ENCODE measurements at places on chromosomes 13 and 19.

- no peak for DNase-seq
These were observed 423.5 kb upstream of the ATXN8OS start for GRCh38 chr13:69683921-69684686.

GRCh38 chr13:99980824-99981734 is 505 bp upstream of the ZIC2 start:
- DNase-seq = peak; percentile 95

DNA sequence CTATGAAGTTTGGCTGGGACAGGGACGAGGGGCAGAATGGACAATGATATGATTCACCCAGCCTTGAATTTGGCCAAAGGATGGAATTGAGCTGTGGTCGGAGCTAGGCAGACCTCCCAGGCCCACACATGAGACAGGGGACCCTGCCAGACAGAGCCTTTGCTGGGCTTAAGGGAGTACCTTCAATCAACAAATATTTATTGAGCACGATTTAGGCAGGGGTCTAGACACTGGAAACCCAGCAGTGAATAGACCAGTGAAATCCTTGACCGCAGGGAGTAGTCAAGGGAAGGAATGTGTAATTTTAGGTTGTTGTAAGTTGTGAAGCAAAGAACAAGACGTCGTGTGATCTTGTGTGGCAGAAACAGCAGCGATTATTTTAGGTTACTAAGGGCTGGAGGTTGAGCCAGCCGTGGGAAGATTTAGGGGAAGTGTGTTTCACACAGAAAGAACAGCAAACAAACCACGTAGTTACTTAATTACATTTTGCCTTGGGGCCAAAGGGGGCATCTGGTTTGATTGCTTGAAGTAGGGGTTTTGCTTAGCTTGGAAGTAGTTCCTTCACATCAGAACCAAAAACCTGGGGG is 16.9 kb upstream of the AP1M2 start:
- DNase-seq = no peak

GRCh38 chr13:40539576-40540327 is 126.7 kb downstream of the FOXO1 start:
- DNase-seq = no peak

DNA sequence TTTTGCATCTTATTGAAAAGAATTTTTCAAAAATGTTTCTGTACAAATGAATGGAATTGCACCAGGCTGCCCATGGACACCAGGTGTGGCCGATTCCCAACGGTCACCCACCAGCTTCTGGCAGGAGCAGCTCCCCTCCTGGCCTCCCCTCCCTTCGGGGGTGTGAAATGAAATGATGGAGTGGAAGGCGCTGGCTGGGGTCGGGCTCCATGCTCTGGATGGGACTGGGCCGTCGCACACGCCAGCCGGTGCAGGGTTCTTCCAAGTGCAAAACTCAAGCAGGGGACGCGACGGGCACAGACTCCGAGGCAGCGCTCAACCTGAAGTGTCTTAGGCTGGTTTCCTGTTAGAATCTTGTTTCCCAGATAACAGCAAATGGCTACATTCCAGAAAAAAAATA is 21.9 kb downstream of the C19orf44 start:
- no peak for DNase-seq

GRCh38 chr13:23629566-23630272 is 59.5 kb downstream of the TNFRSF19 start:
- DNase-seq = no peak

DNA sequence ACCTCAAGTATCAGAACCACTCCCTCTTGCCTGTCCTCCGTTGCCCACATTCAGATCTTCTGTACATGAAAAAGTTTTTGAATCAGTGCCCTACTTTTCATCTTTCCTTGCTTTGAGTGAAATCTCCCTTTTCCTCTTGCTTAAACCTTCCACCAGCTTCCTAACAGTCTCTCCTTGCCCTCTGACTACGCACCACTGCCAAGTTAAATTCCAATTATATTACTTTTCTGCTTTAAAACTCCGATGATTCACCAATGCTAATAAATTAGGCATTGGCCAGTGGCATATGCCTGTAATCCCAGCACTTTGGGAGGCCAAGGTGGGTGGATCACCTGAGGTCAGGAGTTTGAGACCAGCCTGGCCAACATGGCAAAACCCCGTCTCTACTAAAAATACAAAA is 30.7 kb upstream of the RFXAP start:
- no peak for DNase-seq

DNA sequence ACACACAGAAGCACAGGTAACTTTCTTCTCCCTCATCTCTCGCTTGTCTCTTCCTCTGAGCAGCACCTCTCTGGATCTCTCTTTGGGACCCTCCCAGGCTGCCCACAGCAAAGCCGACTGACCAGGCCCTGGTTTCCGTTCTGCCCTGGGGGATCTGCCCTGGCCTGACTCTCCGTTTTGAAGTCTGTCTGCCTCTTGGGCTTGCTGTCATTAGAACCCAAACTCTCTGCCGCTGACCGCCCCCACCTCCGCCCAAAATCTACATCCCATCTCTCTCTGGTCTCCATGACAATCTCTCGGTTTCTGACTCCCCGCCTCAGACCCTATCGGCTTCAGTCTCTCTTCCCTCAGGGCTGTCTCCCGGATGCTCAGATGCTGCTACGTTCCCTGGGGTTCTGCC is 6.9 kb downstream of the KCNC3 start:
- no peak for DNase-seq

- no peak for DNase-seq
These were observed 28.6 kb downstream of the ALOX5AP start for GRCh38 chr13:30763786-30764413.

- peak; percentile 30 for DNase-seq
These were observed 1045.4 kb upstream of the MIR17HG start for GRCh38 chr13:90302107-90302506.

- DNase-seq = peak; percentile 80
These were observed 7.2 kb downstream of the MED29 start for GRCh38 chr19:39398297-39398864.

GRCh38 chr19:49427339-49427738 is 2.2 kb downstream of the GFY start:
- DNase-seq = no peak

GRCh38 chr19:38869160-38869835 is 8.8 kb downstream of the RINL start:
- no peak for DNase-seq

- no peak for DNase-seq
These were observed 103.1 kb upstream of the RNF113B start for GRCh38 chr13:98280176-98280510.

Data from H54 (cell line).